Stimulated activated CD8-positive, alpha-beta memory T cell treated with anti-CD3 and anti-CD28 coated beads, Interleukin-2, amount 100 ng/mL, for 48 hours (primary cell): ENCODE measurements at places on chromosomes 7 and 10.

DNA sequence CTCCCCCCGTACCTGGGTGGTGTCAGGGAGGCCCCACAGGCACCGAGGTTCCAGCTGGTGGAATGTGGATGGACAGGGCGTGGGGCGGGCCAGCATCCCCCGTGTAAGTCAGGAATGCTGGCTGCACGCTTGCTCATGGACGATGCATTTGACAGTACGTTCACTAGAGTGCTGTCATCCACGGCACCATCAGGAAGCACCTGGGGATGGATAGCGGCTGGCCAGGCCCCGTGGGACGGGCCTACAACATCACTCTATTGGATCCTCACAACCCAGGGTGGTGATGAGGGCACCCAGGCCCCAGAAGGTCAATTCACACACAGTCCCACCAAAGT, 63.6 kb downstream of the INSIG1 start:
- DNase-seq, result no peak

GRCh38 chr10:43846187-43846680, 197.6 kb upstream of the ZNF32 start:
- DNase-seq, result peak; percentile 16

- DNase-seq, result no peak
Measured at GRCh38 chr10:35821339-35821911, 179.3 kb upstream of the FZD8 start.

- no peak for DNase-seq
Measured at GRCh38 chr10:77715088-77715487, 77.5 kb upstream of the KCNMA1 start.

DNA sequence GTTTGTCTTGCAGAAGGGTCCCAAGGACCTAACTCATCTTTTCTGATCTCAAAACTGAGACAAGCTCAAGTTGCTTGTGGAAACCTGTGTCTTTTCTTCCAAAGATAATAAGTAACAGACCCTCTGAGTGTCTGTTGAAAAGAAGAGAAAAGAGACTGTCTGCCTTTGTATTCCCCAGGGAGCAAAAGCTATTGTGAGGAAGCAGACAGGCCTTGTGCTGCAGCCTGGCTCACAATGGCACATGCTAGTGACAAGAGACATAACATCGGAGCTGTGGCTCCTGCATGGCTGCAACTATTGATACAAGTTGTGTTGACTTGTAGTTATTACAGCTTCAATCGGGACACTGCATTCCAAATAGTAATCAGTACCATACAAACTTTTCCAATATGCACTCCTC, 202.9 kb downstream of the DKK1 start:
- DNase-seq, result no peak

GRCh38 chr10:117549100-117549585, 6.6 kb downstream of the EMX2 start:
- DNase-seq, result no peak

GRCh38 chr10:71911296-71911953, 52.8 kb upstream of the CHST3 start:
- DNase-seq, result no peak

DNA sequence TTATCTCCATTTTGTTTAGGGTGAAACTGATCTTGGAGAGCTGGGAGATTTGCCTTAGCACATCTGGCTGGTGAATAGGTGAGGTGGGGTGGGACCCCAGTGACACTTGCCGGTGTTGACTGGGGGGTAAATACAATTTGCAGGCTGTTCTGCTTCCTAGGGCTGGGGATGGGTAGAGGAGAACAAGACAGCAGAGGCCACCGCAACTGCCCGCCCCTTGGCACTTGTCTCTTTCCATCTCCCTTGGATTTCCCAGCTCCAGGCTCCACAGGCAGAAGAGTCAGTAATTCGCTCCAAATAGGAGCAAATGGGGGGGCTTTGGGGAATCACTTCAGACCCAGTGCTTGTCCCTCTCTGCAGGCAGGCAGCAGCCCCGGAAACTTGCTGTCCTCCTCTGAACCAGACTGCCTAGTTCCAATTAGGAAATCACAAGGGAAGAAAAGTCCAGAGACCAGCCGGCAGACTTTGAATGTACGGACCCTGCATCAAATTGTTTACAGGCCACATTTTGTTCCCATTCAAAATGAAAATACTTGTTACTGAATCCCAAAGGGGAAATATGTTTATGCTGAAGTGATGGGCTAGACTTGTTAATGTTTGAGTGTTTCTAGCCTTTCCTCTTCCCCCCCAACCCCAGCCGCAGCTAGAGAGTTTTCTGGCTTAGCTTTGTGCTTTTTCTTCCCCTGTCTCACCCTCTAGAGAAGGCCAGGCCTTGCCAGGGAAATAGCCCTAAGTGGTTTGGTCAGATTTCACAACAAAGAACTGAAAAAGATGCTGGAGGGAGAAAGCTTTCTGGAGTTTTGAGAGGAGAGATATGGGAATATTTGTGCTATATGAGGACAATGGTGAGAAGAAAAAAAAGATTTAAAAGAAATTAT, 10.0 kb upstream of the INPP5F start:
- DNase-seq, result no peak

DNA sequence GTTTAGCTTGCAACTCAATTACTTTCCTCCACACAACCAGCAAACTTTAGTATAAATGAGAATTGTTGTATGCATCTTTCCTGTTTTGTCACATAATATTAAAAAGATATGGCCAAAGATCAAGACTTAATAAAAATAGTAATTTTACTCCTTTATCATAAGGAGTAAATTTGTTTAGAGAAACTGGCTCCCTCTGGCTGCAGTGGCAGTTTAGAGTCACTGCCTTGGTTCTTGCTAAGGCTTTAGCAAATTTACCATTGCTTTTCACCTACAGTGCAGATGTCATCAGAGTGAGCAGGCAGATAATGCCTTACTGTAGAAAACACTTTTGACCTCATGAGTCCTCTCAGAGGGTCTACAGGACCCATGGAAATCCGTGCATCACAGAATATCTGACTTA, 2.6 kb downstream of the PRPF18 start:
- DNase-seq, result no peak

GRCh38 chr10:86693721-86694369, 25.5 kb downstream of the LDB3 start:
- DNase-seq, result peak; percentile 21

GRCh38 chr10:114048472-114048871, 4.8 kb downstream of the ADRB1 start:
- DNase-seq, result no peak

DNA sequence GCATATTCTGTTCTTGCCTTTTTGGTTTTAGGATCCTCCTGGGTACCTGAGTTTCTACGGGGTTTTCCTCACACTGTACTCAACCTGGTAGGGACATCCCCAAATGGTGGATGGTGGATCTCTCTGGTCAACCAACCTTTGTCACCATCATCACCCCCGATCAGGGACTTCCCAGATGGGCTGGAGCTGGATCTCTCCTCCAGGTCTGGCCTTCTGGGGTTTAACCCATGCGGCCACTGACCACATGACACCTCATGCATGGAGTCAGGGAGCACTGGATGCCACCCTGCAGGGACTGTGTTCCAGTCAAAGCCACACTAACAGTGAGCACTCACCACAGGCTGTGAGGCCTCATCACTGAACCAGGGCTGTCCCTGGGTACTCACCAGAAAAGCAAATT, 80.0 kb downstream of the CELF2 start:
- DNase-seq, result no peak

GRCh38 chr10:88879534-88880281, at the start of gene STAMBPL1:
Gene STAMBPL1 (plus strand): TSS chr10:88880245. CDS start chr10:88901709, 21,464 bp downstream.
- DNase-seq, result peak; percentile 69

DNA sequence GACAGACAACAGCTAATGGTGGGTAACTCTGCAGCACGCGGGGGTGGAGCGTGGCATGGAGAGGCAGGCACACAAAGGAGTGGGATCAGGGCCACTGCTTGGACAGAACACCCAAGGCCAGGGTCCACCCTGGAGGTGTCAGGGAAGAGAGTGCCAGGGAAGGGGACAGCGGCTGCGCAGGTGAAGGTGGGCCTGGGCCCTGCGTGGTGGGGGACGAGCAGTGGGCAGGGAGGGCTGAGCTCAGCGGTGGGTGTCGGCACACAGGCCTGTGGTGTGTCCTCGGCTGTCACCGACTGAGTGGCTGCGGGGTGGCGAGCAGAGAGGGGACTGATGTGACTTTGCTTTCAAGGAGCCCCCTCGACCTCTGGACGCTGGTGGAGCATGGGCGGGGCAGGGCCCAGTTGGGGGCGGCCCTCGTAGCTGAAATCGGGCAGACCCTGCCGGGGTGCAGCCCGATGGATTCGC, 8.4 kb upstream of the SCART1 start:
- DNase-seq, result no peak

DNA sequence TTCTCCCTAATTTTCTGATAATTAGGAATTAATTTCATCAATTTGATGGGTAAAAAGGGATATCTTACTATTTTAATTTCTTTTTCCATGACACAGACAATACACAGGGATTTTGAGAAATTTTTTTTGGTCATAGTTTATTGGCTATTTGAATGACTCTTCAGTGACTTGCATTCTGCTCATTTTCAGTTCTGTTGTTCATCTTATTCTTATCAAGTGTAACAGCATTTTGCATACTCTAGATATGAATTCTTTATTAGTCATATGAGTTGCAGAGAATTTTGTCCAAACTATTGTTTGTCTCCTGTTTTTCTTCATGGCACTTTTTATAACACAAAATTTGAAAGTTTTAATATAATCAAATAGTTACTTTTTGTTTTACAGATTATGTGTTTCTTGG, 41.7 kb downstream of the MKLN1 start:
- DNase-seq, result no peak

DNA sequence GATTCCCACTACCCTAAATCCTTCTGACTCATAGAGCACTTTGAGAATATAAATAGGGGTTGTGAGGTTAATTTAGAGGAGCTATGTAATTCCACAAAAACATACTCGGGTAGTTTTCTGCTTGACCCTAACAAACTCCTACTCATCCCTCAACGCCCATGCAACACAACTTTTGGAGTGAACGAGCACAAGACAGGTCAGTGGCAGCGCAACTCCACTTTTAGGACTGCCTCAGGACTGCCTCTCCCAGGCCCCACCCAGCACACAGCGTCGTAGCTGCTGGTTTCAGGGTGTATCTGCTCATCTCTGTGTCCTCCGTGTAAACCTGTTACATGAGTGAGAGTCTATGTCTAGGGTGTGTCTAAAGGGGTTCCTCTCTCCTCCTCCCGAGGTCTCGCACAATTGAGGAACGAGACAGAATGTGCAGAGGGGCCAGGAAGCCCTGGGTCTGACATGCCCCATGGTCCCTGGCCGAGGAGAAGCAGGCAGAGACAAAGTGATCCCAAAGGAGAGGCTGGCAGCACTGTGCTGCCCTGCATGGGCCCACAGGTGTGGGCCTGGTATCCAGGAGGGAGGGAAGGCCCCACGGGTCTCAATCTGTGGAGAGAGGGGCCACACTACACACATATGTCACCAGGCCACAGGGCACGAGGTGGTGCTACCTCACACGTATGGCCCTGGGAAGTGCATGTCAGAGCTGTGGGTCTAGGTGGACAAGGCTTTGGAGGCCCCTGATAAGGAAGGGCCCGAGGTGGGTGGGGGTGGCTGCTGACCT, 45.5 kb downstream of the CAMK2B start:
- no peak for DNase-seq

- DNase-seq, result no peak
Measured at GRCh38 chr7:82241356-82241755, 202.2 kb downstream of the CACNA2D1 start.

GRCh38 chr7:93914581-93915066, 6.9 kb upstream of the GNG11 start:
- DNase-seq, result no peak

DNA sequence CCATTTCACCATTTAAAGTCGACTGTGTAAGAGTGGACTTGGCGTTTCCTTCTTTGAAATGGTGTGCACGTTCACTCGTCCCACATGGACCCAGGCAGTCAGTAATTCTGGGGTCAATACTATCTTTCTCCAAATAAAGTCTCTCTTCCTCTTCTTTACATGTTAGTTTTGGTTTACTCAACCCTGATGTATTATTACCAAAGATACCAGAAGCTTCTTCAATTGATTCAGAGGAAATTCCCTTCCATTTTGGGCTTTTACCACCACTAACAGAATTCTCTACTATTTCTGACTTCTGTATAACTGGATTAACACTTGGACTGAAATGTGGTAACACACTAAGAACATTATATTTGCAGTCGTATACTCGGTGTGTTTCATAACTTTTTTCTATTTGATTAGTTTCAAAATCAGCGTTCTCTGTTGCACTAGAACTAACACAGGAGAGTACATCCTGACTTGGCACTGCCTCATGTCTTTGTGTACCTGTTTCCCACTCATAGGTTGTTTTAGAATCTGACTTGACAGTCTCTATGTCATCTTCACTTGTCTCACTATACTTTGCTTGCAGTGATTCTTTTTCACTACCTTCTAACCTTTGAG, 60.8 kb downstream of the LARP4B start:
- DNase-seq, result no peak

GRCh38 chr7:151218170-151218569, 7.9 kb upstream of the H2BK1 start:
- no peak for DNase-seq

- DNase-seq, result no peak
Measured at GRCh38 chr10:114491419-114491818, 87.1 kb upstream of the AFAP1L2 start.

- DNase-seq, result no peak
Measured at GRCh38 chr7:50160206-50160605, 67.2 kb upstream of the ZPBP start.

DNA sequence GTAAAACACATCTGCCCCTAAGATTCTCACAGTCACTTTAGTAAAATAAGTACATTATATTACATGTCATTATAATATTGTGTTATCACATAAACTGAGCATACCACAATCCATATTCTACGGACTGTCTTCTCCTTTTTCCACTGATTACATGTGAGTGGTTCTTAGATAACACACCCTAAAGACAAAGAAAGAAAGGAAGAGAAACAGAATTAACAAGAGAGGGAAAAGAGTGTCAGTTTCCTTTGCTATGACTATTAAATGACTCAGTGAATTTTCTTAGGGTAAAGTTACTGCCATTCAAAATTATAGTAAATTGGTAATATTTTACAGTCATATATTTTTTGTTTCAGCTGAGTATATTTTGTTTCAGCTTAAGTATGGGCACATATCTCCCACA, 268.3 kb downstream of the TWIST1 start:
- DNase-seq, result no peak

DNA sequence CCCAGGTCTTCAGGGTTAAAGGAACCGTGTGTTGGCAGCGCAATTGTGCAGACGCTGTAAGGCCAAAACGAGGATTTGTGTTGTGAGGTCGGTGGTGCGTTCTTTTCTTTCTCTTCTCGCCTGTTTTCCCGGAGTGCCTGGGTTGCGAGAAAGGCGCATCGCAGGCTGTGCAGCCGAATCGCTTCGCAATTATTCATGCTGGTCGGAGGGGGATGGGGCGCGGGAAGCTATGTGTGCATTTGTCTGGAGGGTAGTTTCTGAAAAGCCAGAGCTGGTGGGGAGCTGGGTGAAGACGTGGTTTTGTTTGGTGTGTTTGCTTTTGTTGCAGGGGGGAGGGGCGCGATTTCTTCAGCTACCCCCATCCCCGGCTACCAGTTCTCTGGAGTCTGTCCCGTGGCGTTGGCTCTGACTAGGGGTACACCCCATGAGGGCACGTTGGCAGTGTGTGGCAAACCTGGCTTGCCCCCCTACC, 2.1 kb downstream of the MXI1 start:
- peak; percentile 28 for DNase-seq
